ENCODE measurements at places on chromosomes 7 and 10.

- DNase-seq = no peak
Measured at GRCh38 chr10:12484002-12484918, 134.9 kb downstream of the CAMK1D start.

DNA sequence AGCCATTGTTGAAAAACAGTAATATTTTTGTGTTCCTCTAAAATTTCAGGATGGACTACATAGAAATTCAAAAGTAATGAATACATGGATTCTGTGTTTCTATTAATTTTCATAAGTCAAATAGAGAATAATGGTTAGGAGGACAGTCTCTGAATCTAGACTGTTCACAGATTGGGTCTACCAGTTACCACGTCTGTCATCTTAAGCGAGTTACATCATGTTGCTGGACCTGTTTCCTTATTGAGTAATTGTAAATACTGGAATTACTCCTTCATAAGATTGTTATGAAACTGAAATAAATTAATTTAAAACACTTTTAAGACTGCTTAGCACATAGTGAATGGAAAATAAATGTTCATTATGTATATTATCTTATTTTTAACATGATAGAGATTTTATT lies 172.3 kb downstream of the KCND2 start:
- DNase-seq = no peak

- no peak for DNase-seq
Measured at GRCh38 chr7:27873981-27874957, 134.3 kb downstream of the TAX1BP1 start.

DNA sequence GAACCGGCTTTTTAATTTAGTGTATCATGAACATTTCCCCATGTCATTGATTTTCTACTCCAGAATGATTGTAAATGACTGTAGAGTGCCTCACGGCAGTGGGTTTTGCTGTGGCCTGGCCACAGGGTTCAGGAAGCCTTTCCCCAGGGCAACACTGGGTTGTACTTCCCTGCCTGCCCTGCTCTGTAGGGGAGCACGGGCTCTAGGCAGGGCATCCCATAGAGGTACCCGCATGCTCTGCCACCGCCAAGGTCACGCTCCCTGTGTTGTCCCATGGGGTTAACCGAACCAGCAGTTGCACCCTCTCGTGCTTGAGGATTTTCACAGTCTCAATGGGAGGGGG lies 63.8 kb downstream of the BPGM start:
- no peak for DNase-seq

- DNase-seq = no peak
Measured at GRCh38 chr7:47852330-47853245, 95.7 kb downstream of the PKD1L1 start.

GRCh38 chr10:43115881-43116595 lies 22.2 kb upstream of the CSGALNACT2 start:
- DNase-seq = no peak

- DNase-seq = no peak
Measured at GRCh38 chr10:120538091-120538490, 81.1 kb downstream of the PLPP4 start.
